Right renal cortex interstitium (tissue), 3 donors: ENCODE measurements at places on chromosomes 6 and 20. TPM values are rescaled to one million over a fixed set of nuclear protein-coding genes. Genes with fewer than 3 reads are reported as not detected.

DNA sequence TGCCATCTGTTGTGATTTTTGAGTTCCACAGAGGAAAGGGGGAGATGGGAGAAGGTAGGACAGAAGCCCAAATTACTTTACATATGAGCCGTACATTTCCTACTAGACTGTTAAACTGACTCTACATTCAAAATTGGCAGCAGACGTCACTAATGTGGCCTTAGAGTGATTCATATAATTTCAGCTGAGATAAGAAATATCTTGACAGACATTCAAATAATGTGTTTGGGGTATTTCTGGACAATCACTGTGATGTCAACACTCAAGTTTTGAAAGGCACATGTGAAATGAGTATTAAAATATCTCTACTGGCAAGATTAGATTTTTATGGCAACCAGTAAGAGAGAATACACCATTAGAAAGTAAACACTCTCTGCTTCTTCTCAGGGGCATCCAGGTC lies 104.0 kb downstream of the MTFR2 start:
- DNase-seq, result no peak

- peak; percentile 76 for DNase-seq
Measured at GRCh38 chr6:163943607-163944385, 529.3 kb downstream of the QKI start.

GRCh38 chr20:4341804-4342485 lies 326.6 kb upstream of the RNF24 start:
- DNase-seq, result no peak

GRCh38 chr6:44011350-44011920 lies 115.8 kb downstream of the MRPL14 start:
- DNase-seq, result no peak

DNA sequence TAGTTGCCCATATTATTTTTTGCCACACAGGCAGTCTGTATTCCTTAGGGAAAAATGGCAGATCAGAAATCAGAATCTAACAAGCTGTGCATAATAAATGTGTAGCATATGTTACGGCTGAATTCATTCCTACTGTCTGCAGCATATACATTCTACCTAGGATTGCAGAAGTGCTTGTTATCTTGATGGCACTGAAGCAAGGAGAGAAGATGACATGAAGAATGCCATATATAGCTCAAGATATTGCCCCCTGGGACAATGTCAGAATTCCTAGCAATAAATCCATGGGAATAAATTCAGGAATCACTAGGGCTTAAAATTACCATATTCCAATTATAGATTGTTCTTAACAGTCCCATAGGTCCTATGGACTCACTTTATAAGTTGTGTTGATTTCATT lies 293.0 kb upstream of the CNR1 start:
- DNase-seq, result no peak

Gene CDH26
- 0.98 TPM for polyA plus RNA-seq

GRCh38 chr20:48266571-48266970 lies 481.3 kb upstream of the SULF2 start:
- no peak for DNase-seq

DNA sequence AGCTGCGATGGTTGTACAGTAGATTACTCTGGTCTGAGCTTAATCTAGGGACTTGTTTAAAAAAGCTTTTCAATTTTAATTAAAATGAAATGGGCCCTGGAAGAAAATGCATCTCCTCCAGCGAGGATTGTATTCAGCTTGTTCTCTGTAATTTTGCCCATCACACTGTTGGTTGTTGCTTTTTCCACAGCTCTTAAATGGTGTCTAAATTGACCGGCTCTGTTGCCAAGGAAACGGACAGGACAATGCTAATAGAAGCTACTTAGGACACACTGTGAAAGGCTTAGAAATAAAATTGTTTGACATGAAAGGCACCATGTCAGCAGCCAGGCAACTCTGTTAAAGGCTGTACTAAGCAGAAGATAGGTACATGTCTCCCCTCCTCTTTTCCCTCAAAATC lies 116.7 kb upstream of the NRSN1 start:
- DNase-seq, result no peak

- DNase-seq, result no peak
Measured at GRCh38 chr6:110549277-110549676, 72.9 kb upstream of the SLC22A16 start.

GRCh38 chr6:155779456-155779855 lies 323.8 kb upstream of the NOX3 start:
- DNase-seq, result no peak

DNA sequence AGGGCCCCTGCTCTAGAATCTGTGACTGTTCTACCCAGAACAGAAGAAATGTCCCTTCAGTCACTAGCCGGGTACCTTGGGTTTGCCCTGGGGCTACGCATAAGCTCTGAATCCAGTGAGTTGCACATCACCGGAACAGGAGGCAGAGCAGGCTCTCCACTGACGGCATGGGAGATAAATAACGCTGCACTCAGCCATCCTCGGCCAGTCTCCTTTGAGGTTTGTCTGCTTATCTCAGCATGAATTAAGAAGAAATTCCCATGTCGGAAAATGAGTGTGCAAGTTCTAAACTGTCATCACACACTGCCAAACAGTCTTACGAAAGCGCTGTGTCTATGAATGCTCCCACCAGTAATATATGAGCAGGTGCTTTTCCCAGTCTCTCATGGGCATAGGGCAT lies 90.8 kb downstream of the FAM50B start:
- no peak for DNase-seq

GRCh38 chr20:8421981-8422380 lies 289.9 kb downstream of the PLCB1 start:
- no peak for DNase-seq

Gene EDN3
- 5.9 TPM for polyA plus RNA-seq

Gene KCNQ2
- polyA plus RNA-seq, result 6.1 TPM

GRCh38 chr20:57491373-57491772 lies 33.6 kb downstream of the CTCFL start:
- no peak for DNase-seq

Gene SRMS
- polyA plus RNA-seq, result 0.08 TPM

GRCh38 chr6:54017877-54018276 lies 93.4 kb upstream of the MLIP start:
- no peak for DNase-seq

Gene LPA
- polyA plus RNA-seq, result 0.32 TPM

Gene PAX1
- polyA plus RNA-seq, result not detected

GRCh38 chr6:142804490-142804889 lies 140.5 kb downstream of the HIVEP2 start:
- no peak for DNase-seq

Gene HLA-DPA1
- 17.9 TPM for polyA plus RNA-seq

Gene TFAP2D
- polyA plus RNA-seq, result not detected

Gene COL19A1
- polyA plus RNA-seq, result 3.1 TPM

Gene UNC5CL
- 5.2 TPM for polyA plus RNA-seq

- DNase-seq, result no peak
Measured at GRCh38 chr6:38713812-38714211, 1.3 kb upstream of the DNAH8 start.

Gene CCN2
- polyA plus RNA-seq, result 313 TPM

- no peak for DNase-seq
Measured at GRCh38 chr20:53382263-53382844, 211.3 kb downstream of the ZNF217 start.

DNA sequence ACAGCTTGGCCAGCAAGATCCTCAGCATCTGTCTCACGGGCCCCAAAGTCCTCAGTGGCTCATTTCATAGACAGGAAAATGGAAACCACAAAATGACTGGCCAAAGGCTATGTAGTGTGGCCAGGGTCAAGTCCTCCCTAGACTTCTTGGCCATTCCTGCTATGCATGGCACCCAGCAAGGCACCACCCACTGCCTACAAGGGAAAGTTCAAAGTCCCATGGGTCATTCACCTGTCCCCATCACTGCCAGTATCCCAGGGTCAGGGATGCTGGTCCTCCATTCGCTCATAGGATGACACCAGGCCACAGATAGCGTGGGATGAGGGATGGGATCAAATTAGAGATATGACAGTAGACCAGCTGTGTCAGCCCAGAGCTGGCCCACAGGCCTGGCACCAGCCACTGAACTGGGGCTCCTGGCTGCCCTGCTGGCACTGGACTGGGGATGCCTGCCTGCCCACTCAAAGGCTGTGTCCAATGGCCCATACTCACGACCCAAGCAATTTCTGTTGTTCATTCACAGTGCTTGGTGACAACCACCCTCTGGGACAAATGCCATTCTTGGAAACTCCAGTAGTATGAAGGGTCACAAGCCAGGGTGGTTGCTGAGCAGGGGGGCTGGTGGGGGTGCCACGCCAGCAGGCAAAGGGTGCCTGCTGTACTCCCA lies 11.6 kb downstream of the ADISSP start:
- DNase-seq, result no peak

DNA sequence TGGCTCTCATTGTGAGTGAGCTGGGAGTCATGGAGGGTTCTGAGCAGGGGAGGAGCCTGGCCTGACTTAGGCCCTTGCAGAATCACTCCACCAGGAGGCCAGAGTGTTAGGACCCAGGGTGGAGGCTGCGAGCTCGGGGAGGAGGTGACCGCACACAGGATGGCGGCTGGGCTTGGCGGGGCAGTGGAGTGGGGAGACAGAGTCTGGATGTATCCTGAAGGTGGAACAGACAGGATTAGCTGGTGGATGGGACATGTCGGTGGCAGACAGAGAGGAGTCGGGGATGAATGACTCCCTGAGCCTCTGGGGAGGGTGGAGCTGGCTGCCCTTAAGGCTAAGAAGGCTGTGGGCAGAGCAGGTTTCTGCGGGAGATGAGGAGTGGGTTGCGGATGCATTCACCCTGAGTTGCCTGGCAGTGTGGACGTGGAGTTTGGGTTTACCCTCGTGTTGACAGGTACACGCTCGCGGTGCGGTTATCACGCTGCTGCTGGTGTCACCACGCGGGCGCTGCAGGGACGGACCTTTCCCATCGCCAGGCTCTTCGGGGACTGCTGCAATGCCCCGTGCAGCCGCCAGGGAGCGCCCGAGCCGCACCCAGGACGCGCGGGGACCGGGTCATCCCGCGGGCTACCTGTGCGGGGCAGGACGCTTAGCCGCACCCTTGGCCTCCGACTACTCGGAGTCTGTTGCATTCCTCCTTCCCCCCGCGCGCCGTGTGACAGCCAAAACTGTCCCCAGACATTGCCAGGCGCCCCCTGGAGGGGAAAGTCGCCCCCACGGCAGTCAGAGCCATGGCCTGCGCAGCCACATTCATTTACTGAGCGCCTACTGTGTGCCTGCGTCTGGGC lies 43.0 kb upstream of the PTGIS start:
- DNase-seq, result no peak

GRCh38 chr6:53746442-53747103 lies 48.2 kb upstream of the LRRC1 start:
- DNase-seq, result no peak

Gene DEFB132
- polyA plus RNA-seq, result not detected

- DNase-seq, result no peak
Measured at GRCh38 chr6:125746731-125747588, 2.5 kb upstream of the HEY2 start.

Gene SLC17A1
- polyA plus RNA-seq, result 21.8 TPM
